Mesangial cell (primary cell): ENCODE measurements at places on chromosomes 6 and 20. TPM values are rescaled to one million over a fixed set of nuclear protein-coding genes. Genes with fewer than 3 reads are reported as not detected.

Gene SLC17A2
- 0.25 TPM in 1 of 2 replicates, not detected in the other for total RNA-seq

Gene SMPDL3A
- total RNA-seq: 7.0 and 7.4 TPM in 2 replicates

Gene TFAP2C
- total RNA-seq: 0.13 and 1.5 TPM in 2 replicates

Gene CD2AP
- 15.3 and 20.4 TPM in 2 replicates for total RNA-seq

Gene PPP1R16B
- total RNA-seq: under 0.01 TPM in 1 of 2 replicates, not detected in the other

Gene PBOV1
- total RNA-seq: not detected in 2 replicates

Gene PSMB8
- 36.0 and 72.1 TPM in 2 replicates for total RNA-seq

Gene ATAT1
- 5.1 and 9.0 TPM in 2 replicates for total RNA-seq

Gene OXT
- total RNA-seq: not detected in 2 replicates

Gene NR2E1
- not detected in 2 replicates for total RNA-seq

Gene CCN6
- 0.33 TPM in 1 of 2 replicates, not detected in the other for total RNA-seq

Gene ADNP
- 25.7 and 42.6 TPM in 2 replicates for total RNA-seq

Gene MAS1
- total RNA-seq: not detected in 2 replicates

Gene HRH3
- total RNA-seq: not detected in 2 replicates

Gene RAD21L1
- total RNA-seq: not detected in 2 replicates

Gene CNR1
- 1.3 and 1.8 TPM in 2 replicates for total RNA-seq

Gene PNPLA1
- not detected in 2 replicates for total RNA-seq

Gene B3GALT4
- 3.7 and 16.6 TPM in 2 replicates for total RNA-seq

Gene SLC32A1
- not detected in 2 replicates for total RNA-seq

Gene OR2H1
- total RNA-seq: not detected in 2 replicates

Gene LHFPL5
- 0.13 TPM in 1 of 2 replicates, not detected in the other for total RNA-seq

Gene EYS
- not detected in 2 replicates for total RNA-seq

Gene LAMP5
- total RNA-seq: 0.25 and 0.81 TPM in 2 replicates

Gene BLTP3A
- total RNA-seq: 10.3 and 14.2 TPM in 2 replicates

Gene CABLES2
- 2.3 and 5.2 TPM in 2 replicates for total RNA-seq

Gene TOMM6
- 140 and 253 TPM in 2 replicates for total RNA-seq

Gene DAAM2
- total RNA-seq: 1.8 and 5.2 TPM in 2 replicates

Gene LSM2
- 71.0 and 128 TPM in 2 replicates for total RNA-seq

Gene CLDN20
- total RNA-seq: not detected in 2 replicates

Gene LRRC73
- under 0.01 and 1.4 TPM in 2 replicates for total RNA-seq

Gene CDH4
- 12.4 and 13.7 TPM in 2 replicates for total RNA-seq

Gene TRAPPC3L
- not detected in 2 replicates for total RNA-seq

Gene CTCFL
- under 0.01 TPM in 1 of 2 replicates, not detected in the other for total RNA-seq

Gene FERMT1
- total RNA-seq: 5.6 and 12.7 TPM in 2 replicates

Gene FOXF2
- total RNA-seq: not detected in 2 replicates

Gene C20orf144
- total RNA-seq: not detected in 2 replicates

Gene RAET1G
- 0.25 TPM in 1 of 2 replicates, not detected in the other for total RNA-seq

Gene OPRM1
- not detected in 2 replicates for total RNA-seq

Gene PDRG1
- 6.5 and 7.0 TPM in 2 replicates for total RNA-seq

Gene FAM184A
- total RNA-seq: 0.38 and 0.49 TPM in 2 replicates

Gene NOX3
- not detected in 2 replicates for total RNA-seq

Gene KIF13A
- 13.5 and 19.4 TPM in 2 replicates for total RNA-seq

Gene GPR63
- 1.5 and 2.0 TPM in 2 replicates for total RNA-seq
